ENCODE measurements at places on chromosomes 2 and 18.

DNA sequence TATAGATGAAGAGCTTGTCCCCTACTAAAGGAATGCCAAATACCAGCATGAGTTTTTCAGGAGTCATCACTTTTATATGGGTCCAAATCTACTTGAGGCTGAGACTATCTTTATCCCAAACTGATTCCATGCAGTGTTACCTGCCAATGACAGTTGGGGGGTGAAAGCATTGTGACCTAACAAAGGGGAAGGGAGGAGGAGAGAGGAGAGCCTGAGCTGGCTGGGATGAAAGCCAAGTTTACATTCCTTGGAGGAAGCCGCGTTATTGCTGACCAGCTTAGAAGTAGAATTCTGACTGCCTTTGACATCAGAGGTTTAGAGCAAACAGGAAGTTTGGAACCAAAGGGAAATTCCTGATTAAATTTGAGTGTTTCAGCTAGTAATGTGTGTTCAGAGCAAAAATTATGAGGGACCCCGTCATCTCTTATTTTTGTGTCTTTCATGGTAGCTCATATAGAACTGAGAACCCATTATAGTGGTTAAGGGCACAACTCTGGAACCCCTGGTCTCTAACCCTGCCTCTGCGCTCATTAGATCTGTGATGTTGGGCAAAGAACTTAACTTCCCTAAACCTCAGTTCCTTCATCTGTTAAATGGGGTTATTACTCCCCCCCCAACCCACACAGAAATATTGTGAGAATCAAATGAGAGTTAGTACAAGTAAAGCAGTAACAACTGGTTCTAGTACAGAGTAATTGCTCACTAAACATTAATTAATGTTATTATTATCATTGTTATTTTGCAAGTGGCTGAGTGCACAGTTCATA is 199.3 kb upstream of the EPAS1 start:
- no peaks in the 10 kb centered on the region for H3K36me3 ChIP-seq
- H3K4me1 ChIP-seq = no peaks in the 10 kb centered on the region
- DNase-seq = no peak
- H3K27me3 ChIP-seq = no peaks in the 10 kb centered on the region
- H3K4me3 ChIP-seq = no peak overlapping the region
- peak overlapping the region; percentile 50 for H3K27ac ChIP-seq

GRCh38 chr2:102677244-102678215 is 58.2 kb downstream of the SLC9A2 start:
- no peaks in the 10 kb centered on the region for H3K27me3 ChIP-seq
- H3K4me3 ChIP-seq = no peak overlapping the region
- no peak overlapping the region for H3K27ac ChIP-seq
- H3K36me3 ChIP-seq = no peaks in the 10 kb centered on the region

GRCh38 chr2:144848423-144848822 is 328.5 kb upstream of the ZEB2 start:
- H3K36me3 ChIP-seq = no peaks in the 10 kb centered on the region
- no peak for DNase-seq
- H3K4me1 ChIP-seq = no peaks in the 10 kb centered on the region
- no peak overlapping the region for H3K27ac ChIP-seq

DNA sequence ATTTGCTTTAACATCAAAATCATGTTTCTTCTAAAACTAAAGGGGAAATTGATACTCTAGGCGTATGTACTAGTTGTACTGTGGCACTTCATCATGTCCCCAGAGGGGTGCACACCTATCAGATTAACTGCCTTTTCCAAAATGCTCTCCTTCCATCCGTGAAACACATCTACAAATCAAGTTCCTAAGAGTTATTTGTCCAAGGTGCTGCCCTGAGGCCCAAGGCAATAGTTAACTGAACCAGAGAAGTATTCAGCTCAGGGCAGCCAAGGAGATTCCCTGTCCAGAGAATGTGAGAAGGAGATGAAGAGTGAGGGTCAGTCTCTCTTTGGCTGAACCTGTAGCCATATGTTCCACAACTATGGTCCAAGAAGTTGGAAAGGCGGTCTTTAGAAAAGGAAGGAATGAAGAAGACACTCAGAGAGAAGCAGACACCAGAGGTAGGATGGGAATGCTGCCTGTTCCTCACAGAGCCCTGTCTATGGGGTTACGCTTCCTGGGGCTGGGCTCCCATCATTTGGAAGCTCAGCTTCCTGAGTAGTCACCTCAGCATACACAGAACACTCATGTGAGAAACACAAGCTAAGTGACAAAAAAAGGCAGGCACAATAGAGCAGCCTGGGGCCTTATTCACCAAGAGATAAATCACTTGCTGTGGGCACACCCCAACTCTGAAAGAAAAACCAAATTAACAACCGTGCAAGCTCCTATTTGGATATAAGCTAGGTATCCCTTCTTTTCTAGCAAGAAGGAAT is 55.6 kb downstream of the ANKRD44 start:
- no peaks in the 10 kb centered on the region for H3K27me3 ChIP-seq
- H3K4me3 ChIP-seq = no peak overlapping the region
- no peaks in the 10 kb centered on the region for H3K36me3 ChIP-seq
- peak overlapping the region; percentile 96 for H3K27ac ChIP-seq
- DNase-seq = no peak
- peaks cover 42% of the 10 kb centered on the region for H3K4me1 ChIP-seq

- DNase-seq = peak; percentile 66
- H3K36me3 ChIP-seq = peaks cover 28% of the 10 kb centered on the region
- peaks cover 57% of the 10 kb centered on the region for H3K4me1 ChIP-seq
- peak overlapping the region; percentile 97 for H3K27ac ChIP-seq
Measured at GRCh38 chr2:226798422-226799210, 1.0 kb downstream of the IRS1 start.

DNA sequence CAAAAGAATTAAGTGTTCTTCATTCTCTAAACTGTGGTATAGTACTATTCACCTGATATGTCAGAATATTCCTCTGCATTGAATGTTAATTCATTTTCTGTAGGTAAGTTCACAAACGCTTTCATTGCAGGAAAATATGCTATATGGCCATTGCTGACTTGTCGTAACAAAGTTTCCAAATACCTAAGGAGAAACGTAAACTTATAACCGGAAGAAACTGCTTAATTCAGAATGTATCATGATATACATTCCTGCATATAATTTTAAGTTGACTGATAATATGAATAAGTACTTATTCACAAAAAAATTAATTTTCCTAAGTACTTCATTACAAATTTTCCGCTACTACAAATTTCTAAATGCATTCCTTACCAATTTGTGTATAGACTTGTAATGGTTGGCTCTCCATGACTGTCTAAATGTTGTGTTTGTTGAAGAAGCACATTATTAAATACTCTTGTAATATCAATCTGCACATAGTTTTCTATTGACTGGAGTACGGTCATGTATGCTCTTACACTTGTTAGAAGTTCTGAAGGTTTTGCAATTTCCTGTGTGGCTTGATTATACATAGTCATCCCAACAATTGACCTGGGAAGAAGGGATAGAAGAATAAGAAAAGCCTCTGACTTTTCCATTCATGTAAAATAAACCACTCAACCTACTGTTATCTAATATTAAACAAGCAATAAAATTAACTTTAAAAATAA is 85.4 kb downstream of the NCKAP1 start:
- H3K36me3 ChIP-seq = no peaks in the 10 kb centered on the region
- no peaks in the 10 kb centered on the region for H3K4me1 ChIP-seq
- no peak for DNase-seq
- H3K27me3 ChIP-seq = no peaks in the 10 kb centered on the region
